ENCODE measurements at places on chromosomes 13 and 19.
A peak's percentile ranks its signal among the peaks of the same experiment; 100 is the strongest.

DNA sequence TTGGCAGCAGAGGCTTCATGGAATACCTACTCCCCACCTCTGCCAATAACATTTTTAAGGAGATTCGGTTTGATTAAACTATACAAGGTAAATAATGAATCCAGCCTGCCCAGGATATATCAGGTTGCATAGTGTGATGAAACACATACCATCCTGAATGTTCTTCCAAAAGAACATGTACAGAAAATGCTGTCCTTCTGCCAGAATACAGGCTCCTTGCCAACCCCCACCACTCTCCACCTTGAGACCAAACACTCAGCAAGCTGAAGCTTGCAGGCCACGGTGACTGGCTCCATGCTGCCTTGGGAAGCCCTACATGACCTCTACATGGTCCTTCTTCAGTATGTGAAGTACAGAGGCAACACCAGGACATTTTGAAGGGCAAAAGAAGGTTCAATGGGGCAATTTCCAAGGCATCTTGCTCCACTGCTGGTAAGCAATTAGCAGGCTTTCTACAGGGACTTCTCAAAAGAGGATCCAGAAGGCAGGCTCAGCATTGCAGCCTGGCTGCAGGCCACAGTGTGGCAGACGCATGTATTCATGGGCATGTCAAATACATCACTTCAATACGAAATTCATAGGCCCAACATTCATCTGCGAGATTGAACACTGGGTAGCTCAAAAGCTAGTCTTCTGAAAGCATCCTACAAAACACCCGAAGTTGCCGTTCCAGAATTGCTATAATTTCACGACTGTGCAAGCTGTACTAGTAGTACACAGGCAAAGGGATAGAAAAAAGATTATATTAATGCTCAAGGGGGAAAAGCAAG lies 62.4 kb upstream of the SERP2 start:
- DNase-seq = peak; percentile 54

DNA sequence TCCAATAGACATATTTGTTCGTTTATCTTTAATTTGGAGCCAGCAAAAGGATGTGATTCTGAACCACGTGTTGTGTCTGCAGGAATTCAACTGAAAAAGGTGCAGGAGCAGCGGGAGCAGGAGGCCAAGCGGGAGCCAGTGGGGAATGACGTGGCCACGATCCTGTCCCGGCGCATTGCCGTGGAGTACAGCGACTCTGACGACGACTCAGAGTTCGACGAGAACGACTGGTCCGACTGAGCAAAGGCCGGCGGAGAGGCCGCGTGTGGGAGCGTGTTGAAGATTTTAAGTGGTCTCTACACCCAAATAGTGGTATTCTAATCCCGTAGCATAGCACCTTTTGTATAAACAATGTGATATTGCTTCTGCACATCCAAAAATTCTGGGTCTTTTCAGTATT lies 75.0 kb downstream of the GPR12 start:
- no peak for DNase-seq

DNA sequence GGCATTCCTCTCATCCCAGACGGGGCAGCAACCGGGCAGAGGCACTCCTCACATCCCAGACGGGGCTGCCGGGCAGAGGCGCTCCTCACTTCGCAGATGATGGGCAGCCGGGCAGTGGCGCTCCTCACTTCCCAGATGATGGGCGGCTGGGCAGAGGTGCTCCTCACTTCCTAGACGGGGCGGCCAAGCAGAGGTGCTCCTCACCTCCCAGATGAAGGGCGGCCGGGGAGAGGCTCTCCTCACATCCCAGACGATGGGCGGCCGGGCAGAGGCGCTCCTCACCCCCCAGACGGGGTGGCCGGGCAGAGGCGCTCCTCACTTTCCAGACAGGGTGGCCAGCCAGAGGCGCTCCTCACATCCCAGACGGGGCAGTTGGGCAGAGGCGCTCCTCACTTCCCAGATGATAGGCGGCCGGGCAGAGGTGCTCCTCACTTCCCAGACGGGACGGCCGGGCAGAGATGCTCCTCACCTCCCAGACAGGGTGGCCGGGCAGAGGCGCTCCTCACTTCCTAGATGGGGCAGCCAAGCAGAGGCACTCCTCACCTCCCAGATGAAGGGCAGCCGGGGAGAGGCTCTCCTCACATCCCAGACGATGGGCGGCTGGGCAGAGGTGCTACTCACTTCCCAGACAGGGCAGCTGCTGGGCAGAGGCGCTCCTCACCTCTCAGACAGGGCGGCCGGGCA lies 68.9 kb downstream of the ZNF708 start:
- DNase-seq = no peak

- no peak for DNase-seq
Observed at GRCh38 chr13:40480915-40481516, 185.4 kb downstream of the FOXO1 start.

GRCh38 chr19:56076498-56076897 lies 44.6 kb downstream of the ZNF787 start:
- DNase-seq = peak; percentile 42

- no peak for DNase-seq
Observed at GRCh38 chr19:28726533-28727479, 486.1 kb downstream of the UQCRFS1 start.

DNA sequence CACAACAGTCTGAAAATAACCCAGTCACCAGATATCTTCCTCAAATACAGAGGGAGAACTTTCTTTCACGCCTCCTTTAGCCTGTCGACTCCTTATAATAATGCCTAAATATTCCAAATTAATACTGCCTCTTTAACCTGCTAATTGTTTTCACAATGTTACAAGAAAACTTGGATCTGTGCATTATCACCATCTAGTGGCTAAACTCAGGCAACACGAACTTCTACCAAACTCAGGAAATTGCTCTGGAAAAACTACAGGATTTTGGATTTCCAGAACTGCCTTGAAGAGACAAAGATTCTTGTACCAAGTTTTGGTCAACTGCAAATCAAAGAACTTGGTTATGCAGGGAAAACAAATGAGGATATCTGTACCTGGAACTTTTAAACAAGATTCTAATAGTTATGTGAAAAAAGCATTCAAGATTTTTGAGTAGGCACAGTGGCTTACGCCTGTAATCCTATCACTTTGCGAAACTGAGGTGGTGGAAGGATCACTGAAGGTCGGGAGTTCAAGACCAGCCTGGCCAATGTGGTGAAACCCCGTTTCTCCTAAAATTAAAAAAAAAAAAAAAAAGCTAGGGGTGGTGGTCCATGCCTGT lies 10.8 kb downstream of the CLN5 start:
- DNase-seq = peak; percentile 14

DNA sequence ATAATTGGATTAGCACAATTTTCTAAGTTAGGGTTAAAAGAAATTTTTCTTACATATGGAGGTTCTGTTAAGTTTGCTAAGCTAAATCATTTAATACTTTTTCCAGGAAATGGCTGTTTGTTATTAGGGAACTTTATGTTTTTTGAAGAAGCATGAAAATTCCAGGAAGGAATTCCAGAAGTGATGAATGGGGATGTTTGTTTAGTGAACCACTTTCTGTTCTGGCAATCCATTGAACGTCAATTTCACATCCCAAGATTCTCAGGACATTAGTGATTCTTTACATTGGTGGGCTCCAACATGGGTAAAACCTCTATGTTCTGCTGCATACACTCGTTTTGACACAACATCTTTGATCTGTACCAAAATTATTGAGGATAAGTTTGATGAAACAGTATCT lies 534.4 kb downstream of the IRS2 start:
- DNase-seq = peak; percentile 64

GRCh38 chr19:31519256-31519655 lies 170.0 kb upstream of the TSHZ3 start:
- DNase-seq = no peak

GRCh38 chr19:20607943-20608342 lies 42.4 kb upstream of the ZNF737 start:
- DNase-seq = no peak

GRCh38 chr19:2524361-2524839 lies 48.5 kb downstream of the GADD45B start:
- no peak for DNase-seq

GRCh38 chr13:27130979-27131623 lies 40.5 kb downstream of the USP12 start:
- DNase-seq = no peak

- no peak for DNase-seq
Observed at GRCh38 chr13:32825481-32825880, 190.7 kb upstream of the KL start.

DNA sequence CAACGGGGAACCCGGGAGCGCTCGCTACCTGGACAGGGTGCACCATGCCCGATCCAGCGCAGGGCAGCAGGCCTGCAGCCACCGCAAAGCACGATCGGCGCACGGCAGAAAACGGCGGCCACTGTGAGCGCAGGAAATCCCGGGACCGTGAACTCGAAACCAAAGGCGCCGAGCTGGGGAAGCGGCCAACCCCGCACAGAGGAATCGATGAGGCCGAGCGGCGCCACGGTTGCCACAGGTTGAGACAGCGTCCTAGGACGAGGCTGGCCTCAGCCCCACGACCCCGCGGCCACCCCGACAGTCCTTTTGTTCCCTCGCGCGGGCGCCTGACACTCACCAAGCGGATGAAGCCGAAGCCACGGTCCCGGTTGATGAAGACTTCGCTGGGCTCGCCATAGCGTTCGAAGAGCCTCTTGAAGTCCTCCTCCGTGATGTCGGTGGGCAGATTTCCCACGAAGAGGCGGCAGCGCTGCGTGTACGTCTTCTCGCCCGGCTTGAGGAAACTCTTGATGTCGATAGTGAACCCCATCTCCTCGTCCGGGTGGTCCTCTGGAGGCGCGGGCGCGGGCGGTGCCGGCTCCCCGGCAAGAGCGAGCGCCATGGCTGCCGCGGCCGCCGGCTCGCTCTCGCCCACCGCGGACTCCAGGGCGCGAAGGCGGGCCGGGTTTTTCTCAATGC lies 557 bp downstream of the PSPC1 start:
- peak; percentile 45 for DNase-seq

GRCh38 chr19:15112385-15112784 lies 5.2 kb downstream of the SYDE1 start:
- DNase-seq = no peak

- DNase-seq = no peak
Observed at GRCh38 chr13:27641711-27642502, 20.2 kb downstream of the POLR1D start.

DNA sequence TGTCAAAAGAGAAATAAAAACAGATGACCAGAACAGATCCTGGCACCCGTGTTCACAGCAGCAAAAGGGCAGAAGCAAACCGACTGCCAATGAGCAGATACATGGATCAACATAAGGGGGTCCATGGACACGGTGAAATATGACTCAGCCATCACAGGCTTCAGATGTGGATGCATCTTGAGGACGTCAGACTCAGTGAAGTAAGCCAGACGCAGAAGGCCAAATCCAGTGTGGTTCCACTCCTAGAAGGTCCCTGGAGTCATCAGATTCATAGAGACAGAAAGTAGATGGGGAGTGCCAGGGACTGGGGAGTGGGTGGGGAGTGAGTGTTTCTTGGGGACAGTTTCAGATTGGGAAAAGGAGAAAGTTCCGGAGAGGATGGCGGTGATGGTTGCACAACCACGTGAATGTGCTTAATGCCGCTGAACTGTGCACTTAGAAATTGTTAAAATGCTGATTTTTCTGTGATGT lies 28.8 kb upstream of the SEMA6B start:
- peak; percentile 63 for DNase-seq

DNA sequence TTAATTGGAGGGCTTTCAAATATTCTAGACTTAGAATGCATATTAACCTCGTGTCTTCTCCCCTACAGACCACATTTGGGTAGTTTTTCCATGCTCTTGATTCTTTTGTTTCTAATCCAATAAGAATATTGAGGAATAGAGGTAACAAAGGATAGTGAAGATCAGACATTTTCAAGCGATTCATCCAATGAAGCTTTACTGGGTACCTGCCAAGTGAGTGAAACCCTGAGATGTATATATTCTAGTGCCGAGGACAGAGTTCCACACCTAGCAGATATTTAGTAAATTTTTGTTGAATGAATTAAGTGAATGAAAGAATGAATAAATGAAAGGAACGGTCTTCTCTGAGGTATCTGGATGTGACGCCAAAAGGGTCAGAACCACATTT lies 442 bp upstream of the RFC3 start:
- no peak for DNase-seq

DNA sequence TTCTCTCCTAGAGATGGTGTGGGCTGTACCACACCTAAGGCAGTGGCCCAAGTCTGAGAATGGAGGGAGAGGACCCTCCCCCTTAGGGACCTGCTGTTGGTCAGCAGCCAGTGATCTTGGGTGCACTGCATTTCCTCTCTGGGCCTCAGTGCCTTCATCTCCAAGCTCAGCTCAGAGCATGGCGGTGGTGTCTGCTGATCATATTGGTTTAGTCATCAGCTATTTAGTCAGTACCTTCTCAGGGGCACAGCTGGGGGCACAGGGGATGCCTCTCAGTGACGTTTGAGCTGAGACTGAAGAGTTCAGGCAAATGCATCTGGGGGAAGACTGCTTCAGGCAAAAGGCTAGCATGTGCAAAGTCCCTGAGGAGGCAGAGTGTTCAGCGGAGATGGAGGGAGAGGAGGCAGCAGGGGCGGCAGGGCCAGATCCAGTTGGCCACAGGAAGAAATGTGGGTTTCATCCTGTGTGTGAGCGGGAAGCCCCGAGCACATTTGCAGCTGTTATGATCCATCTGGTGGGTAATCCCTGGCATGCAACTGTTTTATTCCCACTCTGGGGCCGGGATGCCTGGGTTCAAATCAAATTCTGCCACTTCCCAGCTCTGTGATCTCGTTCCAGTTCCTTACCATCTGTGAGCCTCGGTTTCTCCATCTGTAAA lies 15.7 kb upstream of the PGLS start:
- no peak for DNase-seq

GRCh38 chr13:52345631-52346251 lies 60.2 kb downstream of the THSD1 start:
- DNase-seq = no peak

- no peak for DNase-seq
Observed at GRCh38 chr19:1313695-1314613, 28.3 kb downstream of the EFNA2 start.

GRCh38 chr13:100666124-100666523 lies 8.5 kb downstream of the TMTC4 start:
- DNase-seq = peak; percentile 15

- DNase-seq = no peak
Observed at GRCh38 chr13:108475181-108475580, 154.2 kb upstream of the MYO16 start.

DNA sequence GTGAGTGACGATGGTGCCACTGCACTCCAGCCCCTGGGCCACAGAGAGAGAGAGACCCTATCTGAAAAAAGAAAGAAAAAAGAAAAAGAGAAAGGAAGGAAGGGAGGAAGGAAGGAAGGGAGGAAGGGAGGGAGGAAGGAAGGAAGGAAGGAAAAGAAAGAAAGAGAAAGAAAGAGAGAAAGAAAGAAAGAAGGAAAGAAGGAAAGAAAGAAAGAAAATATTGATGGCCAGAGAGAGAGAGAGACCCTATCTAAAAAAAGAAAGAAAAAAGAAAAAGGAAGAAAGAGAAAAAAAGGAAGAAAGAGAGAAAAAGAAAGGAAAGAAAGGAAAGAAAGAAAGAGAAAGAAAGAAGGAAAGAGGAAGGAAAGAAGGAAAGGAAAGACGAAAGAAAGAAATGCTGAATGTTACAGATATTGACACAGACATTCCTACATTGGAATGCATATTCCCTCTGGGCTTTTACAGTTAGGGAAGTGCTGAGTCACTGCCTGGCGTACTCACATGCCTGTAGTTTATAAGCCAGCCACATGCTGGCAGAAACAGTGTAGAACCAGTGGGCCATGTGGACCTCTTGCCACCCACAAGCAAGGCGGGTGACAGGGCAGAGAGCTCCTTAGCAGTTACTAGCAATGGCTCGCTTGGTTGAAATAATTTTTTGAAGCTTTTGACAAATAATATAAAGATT lies 34.6 kb upstream of the SLC46A3 start:
- peak; percentile 95 for DNase-seq

GRCh38 chr19:46040125-46040524 lies 677 bp downstream of the IGFL4 start:
- no peak for DNase-seq
